ENCODE measurements at places on chromosomes 16 and 17.

DNA sequence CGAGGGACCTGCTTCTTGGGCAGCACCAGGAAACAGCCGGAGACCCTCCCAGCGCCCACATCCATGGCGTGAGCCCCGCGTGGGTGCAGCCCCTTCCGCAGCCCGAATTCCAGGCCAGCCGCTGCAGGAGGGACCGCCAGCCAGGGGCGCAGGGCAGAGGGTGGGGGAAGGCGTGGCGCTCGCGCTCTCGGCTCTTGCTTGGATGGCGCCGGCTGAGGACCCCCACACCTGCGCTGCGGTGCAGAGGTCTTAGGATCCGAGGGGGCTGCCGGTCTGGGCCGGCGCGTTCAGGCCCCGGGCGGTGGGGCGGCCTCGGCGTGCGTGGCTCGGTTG lies 28.8 kb downstream of the ACTG1 start:
- no peak for DNase-seq

DNA sequence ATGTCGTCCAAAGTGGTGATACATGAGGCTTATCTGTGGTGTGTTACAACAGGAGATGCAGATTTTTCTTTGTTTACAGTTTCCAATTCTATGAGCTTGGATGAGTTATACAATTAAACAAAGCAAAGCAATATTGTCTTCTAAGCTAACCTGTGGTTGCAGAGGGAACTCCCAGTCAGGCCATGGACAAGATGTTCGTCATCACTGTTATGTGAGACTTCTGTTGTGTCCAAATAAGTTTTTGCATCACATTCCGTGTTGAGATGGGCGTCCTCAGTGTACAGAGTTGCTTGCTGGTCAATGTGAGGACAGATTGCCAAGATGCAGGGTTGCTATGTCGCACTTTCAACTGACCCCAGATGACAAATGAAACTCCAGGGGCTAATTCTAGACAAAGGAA lies 189.3 kb downstream of the IRF8 start:
- DNase-seq, result no peak

DNA sequence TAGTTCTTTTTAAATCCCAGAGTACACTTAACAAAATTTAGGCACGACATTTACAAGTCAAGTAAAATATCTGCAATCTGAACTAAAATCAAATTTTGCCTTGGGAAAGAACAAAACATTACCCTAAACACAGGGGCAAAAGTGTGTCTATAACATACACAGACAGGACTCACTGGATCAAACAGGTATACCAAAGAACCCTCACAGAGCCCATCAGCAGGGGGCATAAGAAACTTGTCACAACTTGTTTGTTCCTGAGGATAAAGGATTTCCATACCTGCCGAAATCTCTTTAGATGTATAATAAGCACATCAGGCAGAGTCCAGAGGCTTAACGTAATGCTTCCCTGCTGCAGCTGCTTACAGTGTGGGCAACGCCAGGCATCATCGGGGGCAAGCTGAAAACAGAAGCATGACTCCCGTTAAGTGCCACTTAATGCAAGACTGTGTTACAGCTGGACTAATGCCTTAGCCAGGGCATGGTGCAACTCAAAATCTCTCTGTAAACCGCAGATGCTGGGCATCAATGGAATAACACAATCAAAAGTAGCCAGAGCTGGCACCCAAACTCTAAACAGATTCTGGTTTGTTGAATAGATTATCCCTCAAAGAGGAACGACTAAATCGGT lies 67.0 kb downstream of the USP31 start:
- no peak for DNase-seq

DNA sequence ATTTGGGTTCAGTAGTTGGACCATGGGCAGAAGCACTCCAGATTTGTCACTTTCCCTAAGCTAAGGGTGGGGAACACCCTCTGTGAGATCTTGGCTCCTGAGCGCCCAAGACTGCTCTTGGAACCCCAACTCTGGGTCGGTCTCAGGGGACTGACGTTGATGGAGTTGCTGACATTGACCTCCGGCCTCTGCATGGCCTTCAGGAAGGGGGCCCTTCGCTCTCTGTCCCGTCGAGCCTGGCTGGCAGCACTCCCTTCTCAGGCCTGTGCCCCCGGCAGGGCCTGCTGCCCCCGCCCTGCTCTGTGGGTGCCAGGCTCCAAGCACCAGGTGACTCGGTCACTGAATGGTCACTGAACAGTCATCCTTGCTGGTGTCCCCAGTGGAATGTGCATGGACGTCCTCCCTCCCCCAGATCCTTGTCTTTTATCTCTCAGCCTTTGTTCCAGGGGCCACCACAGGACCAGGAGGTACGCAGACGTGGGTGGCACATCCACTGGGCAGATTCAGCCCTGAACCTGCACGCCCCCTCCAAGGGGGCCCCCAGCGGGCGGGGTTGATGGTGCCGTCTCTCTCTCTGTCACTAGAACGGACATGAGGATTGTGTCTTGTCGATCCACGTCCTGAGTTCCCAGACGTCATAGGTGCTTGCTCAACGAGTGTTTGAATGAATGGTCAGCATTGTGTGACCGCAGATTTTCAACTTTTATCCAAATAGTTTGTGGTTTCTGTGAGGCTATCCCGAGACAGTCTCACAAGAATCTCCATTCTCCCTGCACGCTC lies 314.5 kb downstream of the SEC14L1 start:
- no peak for DNase-seq

DNA sequence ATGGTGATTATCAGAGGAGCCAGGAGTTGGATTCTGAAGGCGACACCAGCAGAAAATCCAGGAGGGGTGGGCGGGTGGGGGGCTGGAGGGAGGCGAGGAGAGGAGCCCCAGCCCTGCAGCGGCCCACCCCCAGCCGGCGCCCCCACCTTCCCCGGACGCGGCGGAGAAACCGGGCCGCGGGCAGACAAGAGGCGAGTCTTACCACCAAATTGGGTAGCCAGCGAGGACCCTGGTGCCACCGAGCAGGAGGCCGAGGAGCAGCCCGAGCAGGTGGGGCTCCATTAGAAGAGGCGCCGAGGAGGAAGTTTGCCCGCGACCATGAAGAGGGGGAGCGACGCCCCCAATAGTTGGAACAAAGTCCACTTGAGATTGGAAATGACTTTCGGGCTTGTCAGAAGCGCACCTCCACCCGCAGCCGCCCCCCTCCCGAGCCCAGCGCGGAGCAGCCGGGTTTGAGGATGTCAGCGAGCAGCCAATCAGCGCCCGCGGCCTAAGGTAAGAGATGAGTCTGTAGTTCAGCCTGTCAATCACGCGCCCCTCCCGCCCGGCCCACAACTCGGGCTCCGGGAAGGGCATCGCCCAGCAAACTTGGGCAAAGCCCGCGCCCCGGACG lies at the start of gene WNT3:
WNT3 (minus strand) TSS at position 377 of the 613 bp plus-strand sequence; CDS start at position 282, 95 bp downstream.
- no peak for DNase-seq

DNA sequence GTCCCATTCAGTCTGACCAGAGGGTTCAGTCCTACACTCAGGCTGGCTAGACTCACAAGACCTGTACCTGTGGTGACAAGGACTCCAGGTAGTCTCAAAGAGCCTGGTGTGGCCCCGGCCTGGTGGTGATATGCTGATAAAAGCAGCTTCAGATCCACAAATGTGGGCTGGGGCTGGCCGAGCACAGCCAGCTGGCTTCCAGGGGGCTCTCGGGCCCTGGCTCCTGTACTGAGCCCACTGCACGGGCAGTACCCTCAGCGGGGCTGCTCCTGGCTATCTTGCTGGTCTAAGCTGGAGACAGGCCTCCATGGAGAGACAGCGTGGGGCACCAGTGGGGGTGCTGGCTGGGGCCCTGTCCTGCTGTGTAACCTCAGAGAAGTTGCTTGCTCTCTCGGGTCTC lies 4.3 kb downstream of the SMIM5 start:
- no peak for DNase-seq

DNA sequence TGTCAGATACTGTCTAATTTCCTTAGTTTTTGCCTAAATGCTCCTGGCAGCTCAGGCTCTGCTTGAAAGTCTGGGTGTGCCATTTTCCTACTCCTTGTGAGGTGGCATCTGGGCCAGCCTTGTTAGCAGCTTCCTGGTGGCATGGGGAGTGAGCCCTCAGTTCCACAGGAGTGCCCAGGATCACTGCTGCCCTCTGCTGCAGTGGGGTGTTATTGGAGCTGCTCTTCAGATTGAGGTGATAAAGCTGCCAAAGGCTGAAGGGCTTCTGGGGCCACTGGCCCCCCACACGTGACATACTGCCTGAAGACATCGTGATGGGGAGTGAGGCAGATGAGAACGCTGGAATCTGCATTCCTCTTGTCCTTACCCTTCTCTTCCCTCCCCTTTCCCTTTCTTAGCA lies 27.4 kb downstream of the CEP95 start:
- DNase-seq, result no peak

GRCh38 chr16:58025351-58026138 lies at the start of gene MMP15:
MMP15 (plus strand) TSS chr16:58025754; CDS start chr16:58026351, 597 bp downstream.
- peak; percentile 28 for DNase-seq

- DNase-seq, result no peak
Observed at GRCh38 chr16:15521758-15522509, 87.5 kb downstream of the BMERB1 start.

DNA sequence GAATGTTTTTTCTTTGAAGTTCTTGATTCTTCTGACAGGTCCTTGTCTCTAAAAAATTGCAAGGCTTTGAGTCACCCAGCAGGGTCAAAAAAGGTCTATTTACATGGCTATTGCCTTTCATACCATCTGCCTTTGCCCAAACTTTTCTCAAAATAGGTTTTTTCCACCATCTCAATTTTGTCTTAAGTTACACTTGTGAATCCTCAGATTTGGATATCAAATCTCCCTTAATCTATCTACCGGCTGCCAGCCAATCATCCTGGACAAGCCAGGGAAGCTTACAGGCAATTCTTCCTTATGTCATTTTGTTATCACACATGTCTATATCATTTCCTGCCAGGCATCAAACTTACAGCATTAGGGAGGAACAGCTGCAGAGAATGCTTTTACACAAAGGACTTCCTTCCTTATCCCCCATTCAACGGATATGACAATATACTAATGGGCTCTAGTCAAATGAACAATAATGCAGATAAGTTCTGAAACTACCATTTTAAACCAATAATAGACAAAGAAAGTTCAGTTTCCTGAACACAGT lies 104.1 kb upstream of the CORO6 start:
- no peak for DNase-seq

- no peak for DNase-seq
Observed at GRCh38 chr17:46025060-46025459, 26.0 kb downstream of the STH start.

DNA sequence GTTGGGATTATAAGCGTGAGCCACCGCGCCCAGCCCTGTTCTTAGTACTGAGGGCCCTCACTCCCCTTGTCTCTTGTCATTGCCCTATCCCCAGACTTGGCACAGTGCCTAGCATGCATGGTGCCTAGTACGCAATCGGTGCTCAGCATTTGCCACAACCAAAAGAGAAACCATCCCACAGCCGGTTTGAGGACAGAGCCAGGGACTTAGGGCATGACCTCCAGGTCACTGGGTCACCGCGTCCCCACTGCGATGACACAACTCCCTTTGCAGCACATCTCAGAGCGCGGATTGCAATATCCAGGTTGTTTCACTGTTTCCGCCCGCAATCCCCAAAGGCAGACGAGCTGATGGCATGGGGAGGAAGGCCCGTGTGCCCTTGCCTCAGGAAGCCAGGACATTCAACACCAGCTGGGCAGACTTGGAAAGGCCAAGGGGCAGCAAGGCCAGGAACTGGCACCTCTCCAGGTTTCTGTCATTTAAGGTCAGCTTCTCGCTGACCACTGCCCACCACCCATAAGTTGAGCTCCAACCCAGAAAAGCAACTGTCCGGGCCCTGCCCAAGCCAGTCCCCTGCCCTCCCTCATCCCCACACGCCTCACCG lies 274.5 kb downstream of the MRTFB start:
- no peak for DNase-seq

GRCh38 chr17:31581491-31581890 lies 190.0 kb downstream of the RAB11FIP4 start:
- no peak for DNase-seq

- no peak for DNase-seq
Observed at GRCh38 chr17:71180801-71181385, 939.9 kb upstream of the SOX9 start.

- no peak for DNase-seq
Observed at GRCh38 chr16:81429045-81429521, 15.5 kb upstream of the CMIP start.

DNA sequence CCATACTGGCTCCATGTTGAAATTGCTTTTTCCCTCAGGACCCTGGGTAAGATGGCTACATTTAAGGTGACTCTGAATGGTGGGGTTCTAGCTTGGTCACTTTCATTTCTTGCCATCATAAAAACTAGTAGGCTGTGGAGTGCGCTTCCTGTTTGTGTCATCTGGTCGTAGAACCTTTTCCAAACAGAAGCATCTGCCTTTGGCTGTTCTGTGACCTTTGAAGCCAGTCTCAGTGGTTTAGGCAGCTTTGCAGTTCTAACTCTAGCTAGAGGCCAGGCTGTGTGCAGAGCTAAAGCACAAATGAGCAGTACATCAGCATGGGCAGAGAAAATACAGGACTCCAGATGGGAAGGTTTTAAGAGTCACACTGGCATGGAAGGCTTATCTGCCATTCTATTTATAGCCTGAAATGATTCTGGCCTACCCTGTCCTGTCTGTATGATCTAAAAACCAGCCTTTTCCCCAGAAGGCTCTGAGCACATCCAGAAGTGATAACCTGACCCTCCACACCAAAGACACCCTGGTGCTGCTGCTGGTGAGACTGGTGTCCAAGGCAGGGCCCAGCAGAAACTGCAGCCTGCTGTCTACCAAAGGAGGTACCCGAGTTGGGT lies 8.6 kb downstream of the ESRP2 start:
- no peak for DNase-seq

DNA sequence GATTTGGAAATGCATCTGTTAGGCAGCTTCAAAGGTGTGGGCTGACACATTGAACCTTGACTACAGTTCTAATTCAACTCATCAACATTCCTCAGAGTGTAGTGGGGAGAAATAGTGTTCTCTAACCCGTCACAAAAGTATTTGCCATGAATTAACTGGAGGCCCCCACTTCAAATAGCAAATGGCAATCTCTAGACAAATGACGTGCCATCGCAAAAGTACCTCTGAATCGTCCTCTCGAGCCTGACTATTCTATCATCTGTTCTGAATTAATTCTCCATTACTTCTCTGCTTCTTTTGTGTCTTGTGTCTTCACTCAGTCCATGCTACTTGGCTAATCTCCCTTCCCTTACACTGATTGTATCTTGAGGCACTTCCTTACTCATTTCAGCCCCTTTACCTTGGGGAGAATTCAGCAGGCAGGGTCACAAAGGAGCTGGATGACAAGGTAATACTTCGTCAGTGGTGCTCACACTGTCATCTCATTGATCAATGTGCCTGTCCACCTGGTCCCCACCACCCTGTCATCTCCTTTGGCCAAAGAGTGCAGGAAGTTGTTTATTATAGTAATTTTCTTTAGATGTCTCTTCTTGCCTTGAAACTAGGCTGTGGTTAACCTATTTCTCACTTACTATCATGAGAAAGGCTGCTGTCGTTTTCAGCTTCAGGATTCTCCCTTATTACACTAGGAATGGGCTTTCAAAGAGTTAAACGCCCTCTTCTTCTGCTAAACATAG lies 108.4 kb downstream of the SYCE1L start:
- no peak for DNase-seq

DNA sequence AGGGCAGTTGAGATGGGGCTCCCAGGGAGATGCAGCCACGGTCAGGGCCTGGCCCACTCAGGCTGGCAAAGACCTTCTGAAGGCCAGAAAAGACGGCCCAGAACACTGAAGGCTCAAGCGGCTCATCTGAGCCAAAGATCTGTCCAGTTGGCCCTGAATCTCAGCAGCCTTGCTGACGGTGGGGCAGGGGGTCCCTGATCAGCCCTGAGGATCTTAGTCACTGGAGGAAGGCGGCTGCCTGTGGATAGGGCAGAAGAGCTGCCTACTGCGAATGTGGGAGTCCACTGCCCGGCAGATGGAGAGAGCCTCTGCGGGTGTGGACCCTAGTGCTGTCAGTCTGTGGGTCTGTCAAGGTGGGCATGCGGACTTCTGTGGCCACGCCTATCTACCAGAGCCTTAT lies 1738.2 kb downstream of the TP53TG3F start:
- DNase-seq, result no peak

Data from stimulated activated CD4-positive, alpha-beta T cell treated with anti-CD3 and anti-CD28 coated beads, TNF-alpha, amount 100 ng/mL, for 1 hour (primary cell).